ENCODE measurements at places on chromosomes 2 and 18.

DNA sequence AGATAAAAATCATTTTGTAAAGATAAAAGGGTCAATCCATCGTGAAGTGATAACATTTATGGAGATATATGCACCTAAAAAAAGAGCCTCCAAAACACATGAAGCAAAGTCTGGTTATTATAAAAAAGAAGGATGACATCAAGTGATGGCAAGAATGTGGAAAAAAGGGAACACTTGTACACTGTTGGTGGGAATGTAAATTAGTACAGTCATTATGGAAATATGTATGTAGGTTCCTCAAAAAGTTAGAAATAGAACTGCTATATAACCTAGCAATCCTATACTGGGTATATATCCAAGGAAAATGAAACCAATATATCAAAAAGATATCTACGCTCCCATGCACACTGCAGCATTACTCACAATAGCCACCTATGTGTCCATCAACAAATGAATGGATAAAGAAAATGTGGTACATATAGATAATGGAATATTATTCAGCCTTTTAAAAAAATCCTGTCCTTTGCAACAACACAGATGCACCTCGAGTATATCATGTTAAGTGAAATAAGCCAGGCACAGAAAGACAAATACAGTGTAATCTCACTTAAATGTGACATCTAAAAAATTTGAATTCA is 28.9 kb downstream of the ABCB11 start:
- DNase-seq: no peak

DNA sequence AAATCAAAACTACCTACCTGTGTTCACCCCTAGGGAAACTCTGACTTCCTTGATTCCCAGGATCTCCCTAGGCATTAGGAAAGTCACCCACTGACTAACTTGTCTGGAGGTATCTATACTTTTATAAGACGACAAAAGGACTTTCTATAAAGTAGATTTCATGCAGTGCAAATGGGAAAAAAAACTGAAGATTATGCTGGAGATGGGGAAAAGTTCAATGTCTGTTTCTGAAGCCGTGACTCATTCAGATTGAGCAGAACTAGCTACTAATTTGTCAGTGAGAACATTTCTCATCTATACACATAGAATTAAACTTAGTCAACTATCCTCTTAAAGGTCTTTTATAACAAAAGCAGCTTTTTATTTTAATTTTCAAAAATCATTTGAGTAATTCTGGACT is 6.0 kb downstream of the SEPTIN10 start:
- no peak for DNase-seq

- no peak for DNase-seq
Observed at GRCh38 chr2:181891966-181892798, 652 bp downstream of the ITPRID2 start.

GRCh38 chr2:127083819-127084503 is 23.0 kb downstream of the BIN1 start:
- DNase-seq: peak; percentile 53

DNA sequence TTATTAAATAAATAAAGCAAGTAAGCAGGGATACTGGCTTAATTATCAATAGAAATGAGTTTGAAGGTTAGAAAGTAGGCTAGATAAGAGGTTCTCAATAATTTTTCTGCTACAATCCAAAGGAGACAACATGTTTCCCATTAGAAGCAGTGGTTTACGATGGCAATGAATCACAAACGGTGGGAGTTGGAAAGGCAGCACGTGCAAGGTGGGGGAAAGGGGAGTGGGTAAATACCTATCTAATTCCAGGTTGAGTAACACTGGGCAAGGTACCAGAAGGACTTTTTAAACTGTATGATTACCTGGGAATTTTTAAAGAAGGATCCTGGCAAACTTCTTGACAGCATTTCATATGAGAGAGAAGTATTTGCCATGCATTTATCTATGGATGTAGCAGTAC is 289.9 kb downstream of the NBAS start:
- no peak for DNase-seq

DNA sequence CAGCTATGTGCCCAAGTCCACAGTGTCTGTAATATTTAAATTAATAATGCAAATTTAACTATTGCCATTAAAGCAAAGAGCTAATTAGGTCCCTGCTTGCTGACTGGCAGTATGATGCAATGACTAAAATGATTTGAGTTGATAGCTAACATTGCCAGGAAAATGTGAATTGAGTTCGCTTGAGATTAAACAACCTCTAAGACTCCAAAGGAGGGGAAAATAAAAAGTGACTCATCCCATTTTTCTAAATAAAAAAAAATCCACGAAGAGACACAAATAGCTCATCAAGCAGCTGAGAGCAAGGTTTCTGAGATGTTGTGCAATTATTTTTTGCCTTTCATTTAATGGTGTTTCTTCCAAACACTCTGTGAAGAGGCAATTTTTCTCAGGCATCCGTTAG is 413.0 kb downstream of the MTX2 start:
- DNase-seq: no peak

DNA sequence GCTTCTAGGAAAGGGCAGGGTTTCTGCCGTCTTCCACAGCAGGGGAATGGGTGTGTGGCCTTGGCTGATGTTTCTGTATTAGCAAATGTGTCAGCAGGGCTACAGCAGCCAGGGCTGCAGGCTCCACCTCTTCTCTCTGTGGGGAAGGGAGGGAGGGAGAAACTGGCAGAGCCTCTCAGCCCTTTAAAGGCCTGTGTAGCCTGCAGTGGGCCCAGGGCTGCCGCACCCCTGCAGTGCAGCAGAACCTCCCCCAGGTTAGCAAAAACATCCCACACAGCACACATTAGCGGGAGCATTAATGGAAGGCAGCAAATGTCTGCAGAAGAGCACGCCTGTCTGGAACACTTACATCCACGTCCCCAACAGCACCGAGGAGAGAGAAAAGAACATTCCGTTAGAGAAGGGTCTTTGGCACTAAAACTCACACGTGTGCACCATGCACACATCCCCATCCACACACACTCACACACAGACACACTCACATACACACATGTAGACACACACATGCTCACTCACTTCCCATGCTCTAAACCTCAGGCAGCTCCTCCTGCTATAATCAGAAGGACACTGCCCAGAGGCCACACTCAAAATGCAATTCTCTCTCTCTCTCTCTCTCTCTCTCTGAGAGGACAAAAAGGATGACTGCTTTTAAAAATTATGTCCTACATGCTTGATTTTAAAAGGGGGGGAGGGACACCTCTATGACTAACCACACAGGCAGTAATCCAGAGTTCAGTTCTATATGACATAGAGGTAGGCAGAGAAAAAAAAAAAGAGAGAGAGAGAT is 24.1 kb downstream of the MRPL35 start:
- no peak for DNase-seq

- no peak for DNase-seq
Observed at GRCh38 chr2:167345559-167345958, 457.3 kb downstream of the XIRP2 start.

DNA sequence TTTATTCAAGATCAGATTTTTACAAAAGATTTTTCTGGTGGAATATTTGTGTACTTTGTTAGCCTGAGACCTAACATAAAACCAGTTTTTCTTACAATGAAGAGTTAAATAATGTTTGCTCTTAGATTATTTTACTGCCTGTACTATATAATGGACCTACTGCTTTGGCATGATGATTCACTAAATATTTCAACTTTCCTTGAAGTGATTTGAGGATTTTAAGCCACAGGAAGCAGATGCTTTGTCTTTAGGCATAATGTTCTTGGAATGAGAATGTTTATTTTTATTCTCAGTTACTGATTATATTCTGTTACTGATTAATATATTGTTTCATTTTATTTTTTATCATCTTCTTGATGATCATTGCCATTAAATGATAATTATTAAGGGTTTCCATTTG is 175.3 kb upstream of the LRP1B start:
- no peak for DNase-seq

DNA sequence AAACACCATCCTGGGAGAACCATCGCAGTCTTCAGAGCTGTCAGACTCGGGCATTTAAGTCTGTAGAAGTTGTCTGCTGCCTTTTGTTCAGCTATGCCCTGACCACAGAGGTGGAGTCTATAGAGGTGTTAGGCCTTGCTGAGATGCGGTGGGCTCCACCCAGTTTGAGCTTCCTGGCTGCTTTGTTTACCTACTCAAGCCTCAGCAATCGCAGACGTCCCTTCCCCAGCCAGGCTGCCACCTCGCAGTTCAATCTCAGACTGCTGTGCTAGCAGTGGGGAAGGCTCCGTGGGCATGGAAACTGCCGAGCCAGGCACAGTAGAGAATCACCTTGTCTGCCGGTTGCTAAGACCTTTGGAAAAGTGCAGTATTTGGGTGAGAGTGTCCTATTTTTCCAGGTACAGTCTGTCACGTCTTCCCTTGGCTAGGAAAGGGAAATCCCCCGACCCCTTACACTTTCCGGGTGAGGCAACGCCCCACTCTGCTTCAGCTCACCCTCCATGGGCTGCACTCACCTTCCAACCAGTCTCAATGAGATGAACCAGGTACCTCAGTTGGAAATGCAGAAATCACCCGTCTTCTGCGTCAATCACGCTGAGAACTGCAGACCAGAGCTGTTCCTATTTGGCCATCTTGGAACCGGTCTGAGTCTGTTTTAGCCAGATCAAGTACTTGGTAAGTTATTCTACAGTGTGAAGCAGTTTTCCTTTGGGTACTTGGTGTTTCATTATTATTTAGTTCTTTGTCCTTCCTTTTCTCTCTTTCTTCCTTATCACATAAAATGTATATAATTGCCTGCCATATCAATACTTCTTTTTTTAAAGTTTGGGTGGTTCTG is 71.5 kb downstream of the CDC42EP3 start:
- no peak for DNase-seq

DNA sequence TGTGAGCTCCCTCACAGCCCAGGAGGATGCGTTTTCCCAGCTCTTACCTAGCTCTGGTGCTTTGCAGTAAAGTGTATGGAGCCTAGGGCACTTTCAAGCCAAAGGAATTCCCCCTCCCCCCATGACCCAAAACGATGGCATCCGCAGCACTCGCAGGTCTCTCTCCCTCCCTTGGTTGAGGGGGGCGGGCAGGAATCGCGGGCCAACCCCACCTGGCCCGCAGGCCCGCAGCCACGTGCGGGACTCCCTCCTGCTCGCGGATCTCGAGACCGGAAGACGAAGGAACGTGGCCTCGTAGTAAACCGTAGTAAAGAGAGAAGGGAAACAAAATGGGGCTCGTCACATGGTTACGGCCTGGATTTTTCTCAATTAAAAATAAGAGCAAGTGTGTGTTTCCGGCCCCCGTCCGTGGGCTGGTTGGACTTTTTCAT is 8.5 kb downstream of the IRS1 start:
- no peak for DNase-seq

GRCh38 chr2:219429958-219430606 is 4.6 kb upstream of the SPEG start:
- DNase-seq: no peak

DNA sequence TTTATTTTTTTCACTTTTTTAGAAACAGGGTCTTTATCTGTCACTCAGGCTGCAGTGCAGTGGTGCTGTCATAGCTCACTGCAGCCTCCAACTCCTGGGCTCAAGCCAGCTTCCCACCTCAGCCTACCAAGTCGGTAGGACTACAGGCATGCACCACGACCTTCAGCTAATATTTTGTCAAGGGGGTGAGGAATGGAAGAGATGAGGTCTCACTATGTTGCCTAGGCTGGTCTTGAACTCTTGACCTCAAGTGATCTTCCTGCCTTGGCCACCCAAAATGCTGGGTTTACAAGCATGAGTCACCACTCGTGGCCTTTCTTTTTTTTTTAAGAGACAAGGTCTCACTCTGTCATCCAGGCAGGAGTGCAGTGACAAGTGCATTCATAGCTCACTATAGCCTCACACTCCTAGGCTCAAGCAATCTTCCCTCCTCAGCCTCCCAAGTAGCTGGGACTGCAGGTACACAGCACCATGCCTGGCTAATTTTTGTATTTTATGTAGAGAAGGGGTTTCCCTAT is 13.4 kb downstream of the PPP1R7 start:
- no peak for DNase-seq

DNA sequence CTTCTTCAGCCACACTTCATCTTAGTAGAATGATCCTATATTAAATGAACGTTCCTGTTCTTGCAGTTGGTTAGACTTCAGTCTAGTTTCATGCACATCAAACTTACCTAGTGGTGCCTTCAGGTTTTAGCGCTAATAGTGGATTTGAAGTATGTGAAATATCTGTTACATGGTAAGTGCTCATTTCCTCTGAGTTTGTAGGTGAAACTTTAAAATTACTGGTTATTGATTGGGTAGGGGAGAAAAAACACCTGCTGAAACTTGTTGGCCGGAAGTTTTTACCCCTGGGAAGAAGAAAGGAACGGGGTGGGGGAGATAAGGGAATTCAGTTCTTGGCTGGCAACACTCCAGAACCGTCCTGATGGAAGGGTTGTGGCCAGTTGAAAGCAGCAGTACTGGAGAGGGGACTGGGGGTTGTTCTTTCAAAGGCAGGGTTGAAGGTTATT is 112.8 kb downstream of the SPTBN1 start:
- DNase-seq: no peak

GRCh38 chr2:197975931-197976519 is 171.6 kb downstream of the PLCL1 start:
- no peak for DNase-seq

- no peak for DNase-seq
Observed at GRCh38 chr2:5164776-5165525, 527.2 kb upstream of the SOX11 start.

DNA sequence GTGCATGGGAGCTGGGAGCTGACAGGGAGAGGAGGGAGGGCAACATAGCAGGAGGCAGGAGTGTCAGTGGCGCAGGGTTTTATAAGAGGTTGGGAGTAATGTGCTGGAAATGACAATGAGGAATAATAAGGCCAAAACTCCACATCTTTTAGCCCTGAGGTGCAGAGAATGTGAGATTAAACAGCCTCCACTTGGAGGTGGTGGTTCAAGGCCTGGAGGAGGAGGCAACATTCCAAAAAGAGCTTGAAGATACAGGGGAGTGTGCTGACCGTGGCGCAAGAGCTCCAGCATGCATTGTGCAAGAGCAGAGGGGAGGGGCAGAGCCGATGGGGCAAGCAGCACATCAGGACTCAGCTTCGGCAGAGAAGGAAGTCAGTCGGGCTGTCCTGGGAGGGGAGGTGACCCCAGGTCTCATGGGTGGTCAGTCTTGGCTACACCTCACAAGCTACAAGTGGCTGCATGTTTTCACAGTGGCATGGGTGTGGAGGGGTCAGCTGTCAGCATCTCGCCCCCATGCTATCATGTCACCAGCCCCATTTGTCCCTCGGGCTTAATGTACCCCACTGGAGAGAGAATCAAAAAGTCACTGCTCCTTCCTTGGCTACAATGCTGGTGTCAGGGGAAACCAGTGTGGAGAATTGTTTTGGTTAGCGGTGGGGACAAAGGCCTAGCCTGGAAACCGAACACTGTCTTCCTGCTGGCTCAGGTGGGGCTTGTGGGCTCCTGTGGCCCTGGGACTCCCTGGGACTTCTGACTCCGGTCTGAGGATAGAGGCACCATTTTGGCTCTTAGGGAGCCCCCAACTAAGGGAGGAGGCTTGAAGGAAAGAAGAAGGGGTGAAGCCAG is 208.0 kb downstream of the ZFP36L2 start:
- no peak for DNase-seq

DNA sequence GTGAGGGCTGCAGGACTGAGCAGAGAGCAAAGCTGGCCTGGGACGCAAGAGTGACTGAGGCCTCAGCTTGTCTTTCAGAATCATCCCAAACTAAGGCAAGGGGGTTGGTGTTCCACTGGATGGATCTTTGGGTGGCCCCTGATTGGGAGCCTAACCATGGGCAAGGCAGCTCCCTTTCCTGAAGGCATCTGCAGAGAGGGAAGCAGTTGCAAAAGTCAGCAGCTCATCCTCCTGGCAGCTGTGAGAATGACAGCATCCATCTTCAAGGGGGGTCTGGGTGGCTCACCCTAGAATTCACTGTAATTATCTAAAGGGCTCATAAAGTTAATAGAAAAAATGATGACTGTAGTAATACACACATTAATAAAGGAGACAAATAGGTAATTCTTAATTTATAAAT is 46.5 kb upstream of the RAB31 start:
- DNase-seq: no peak

GRCh38 chr2:235049719-235050118 is 97.9 kb downstream of the SH3BP4 start:
- no peak for DNase-seq
